ENCODE measurements at places on chromosomes 5 and 9.

GRCh38 chr5:107373549-107374263, 297.0 kb downstream of the EFNA5 start:
- DNase-seq, result no peak

DNA sequence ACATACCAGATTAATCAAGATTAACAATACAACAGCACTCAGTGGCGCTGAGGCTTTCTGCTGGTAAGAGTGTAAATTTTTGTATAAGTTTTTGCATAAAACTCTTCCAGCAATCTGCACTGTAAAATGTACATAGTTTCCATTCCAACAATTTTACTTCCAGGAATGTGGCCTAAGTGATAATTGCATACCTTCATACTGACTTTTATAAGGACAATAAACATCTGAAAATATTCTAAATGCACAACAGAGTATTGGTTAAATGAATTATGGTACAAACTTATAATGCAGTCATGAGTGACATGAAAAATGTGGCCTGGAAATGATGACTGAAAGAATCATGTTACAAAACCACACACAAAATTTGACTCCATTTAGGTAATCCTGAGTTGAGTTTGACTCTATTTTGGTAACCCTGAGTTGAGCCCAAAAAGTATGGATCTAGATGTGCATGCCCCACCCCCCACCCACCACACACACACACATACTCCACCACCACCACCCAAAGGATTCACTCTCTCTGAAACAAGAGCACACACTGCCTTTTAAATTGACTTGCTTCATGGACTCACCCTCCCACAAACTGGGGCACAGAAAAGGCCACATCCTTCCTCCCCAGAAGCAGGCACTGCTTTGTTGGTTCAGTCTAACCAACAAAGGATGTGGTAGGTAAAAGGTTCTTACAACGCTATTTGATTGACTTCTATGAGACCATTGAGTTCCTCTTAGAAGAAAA, 137.6 kb downstream of the SUSD1 start:
- DNase-seq, result peak; percentile 75

- no peak for DNase-seq
Measured at GRCh38 chr5:76737846-76738245, 21.9 kb downstream of the F2R start.

- no peak for DNase-seq
Measured at GRCh38 chr5:120919017-120919416, 454.9 kb downstream of the PRR16 start.

DNA sequence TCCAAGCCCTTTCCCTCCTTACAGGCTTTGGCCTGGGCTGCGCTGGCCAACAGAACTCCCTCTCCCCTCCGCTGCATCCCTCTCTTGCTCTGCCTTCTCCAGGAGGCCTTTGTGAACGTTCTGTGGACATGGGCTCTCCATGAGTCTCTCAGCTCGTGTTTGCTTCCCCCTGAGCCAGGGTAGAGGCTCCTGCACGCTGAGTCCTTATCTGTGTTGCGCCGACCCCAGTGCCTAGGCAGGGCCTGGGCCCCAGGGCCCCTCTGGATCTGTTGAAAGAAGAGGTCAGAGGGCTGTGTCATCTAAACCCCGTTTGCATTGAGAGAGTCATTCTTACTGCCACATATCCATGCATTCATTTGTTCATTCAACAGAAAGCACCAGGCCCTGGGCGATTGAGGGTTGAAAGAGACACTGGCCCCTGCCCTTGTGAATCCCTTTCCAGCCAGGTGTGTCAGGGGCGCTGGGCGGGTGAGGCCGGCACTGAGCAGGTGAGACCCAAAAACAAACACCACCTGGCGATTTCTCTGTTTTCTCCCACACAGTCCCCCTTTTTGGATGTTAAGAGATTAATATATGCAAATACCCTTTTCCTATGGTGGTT, 111.2 kb upstream of the IER5L start:
- DNase-seq, result no peak

DNA sequence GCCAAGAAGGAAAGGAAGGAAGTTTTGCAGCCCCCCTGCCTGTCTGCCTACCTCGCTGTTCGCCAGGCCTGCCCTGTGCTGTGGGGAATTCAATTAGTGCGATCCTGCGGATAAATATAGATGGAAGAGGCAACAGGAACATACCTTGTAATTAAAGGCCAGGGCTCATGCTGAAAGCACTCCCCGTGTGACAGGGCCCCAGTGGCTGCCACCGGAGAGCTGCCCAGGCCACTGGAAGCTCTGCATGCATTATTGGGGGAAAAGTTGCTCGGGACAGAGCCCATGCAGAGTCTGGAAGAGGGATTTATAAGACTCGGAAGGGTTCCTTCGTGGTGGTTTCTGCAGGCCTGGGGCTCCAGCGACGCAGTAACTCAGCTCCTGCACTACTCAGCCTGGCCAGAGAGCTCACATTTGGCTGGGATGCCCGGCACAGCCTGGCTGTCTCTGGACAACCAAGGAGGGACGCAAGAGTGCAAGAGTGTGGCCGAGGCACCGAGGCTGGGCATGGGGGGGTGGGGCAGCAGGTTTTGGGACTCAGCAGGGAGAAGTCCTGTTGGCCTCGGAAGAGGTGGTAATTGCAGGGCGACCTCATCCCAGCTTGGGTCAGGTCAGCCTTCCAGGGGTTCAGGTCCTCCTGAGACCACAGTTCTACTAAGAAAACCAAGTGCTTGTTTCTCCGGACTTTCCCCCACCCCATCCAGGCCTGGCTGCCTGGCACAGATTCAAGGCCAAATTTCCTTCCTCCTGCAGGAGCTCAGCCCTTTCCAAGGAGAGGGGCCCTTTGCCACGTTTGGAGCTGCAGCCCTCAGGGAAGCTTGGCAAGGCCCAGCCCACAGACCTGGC, 68.1 kb upstream of the GGTA1 start:
- no peak for DNase-seq

GRCh38 chr9:6590334-6590733, 55.2 kb downstream of the GLDC start:
- no peak for DNase-seq

GRCh38 chr9:72906810-72907209, 46.0 kb downstream of the ALDH1A1 start:
- DNase-seq, result no peak

DNA sequence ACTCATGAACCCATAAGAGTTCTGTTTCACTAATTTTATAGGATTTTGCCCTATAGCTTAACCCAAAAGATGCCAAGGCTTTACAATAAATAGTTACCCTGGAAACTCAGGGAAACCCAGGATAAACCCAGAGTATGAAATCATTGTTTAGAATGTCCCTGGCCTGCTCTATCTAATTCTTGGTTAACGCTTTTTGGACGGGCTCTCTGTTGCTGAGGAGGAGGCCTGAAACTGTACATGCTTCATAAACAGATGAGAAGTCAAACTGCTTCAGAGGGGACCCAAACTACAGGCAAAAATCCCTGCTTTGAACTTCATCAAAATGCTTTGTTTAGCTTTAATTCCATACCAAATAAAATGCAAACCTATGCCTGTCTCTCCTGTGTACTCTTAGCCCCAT, 291.9 kb downstream of the SH3GL2 start:
- DNase-seq, result no peak

- no peak for DNase-seq
Measured at GRCh38 chr5:143313298-143313852, 90.1 kb downstream of the NR3C1 start.

- DNase-seq, result no peak
Measured at GRCh38 chr5:53590759-53591158, 30.3 kb downstream of the NDUFS4 start.

GRCh38 chr9:133505186-133505830, 19.5 kb downstream of the MYMK start:
- DNase-seq, result no peak

DNA sequence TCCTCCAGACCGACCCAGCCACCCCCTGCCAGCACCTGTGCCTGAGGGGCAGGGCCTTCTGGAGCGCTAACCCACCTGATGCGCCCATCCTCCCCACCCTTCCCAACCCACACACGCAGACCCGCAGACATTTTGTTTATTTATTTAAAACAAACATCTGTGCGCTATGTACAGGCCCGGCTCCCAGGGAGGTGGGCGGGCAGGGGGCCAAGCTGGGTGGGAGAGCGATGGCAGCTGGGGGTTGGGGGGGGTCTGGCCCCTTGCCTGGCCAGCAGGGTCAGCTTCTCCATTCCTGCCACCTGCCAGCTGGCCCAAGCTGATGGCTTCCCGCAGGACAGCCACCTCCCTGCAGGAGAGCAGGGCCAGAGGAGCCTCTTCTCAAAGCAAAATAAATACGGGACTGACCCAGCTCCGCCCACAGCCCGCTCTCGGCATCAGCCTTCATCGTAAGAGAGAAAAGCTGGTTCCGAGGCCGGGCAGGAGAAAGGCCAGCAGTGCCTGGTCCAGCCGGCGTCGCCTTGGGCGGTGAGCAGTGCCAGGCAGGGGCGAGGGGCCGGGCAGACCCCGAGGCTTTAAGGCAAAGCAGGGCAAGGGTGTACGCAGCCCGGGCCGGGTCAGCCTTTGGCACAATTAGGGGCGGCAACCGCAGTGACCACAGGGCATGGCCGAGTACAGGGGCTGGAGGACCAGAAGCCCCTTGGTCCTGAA, 10.9 kb upstream of the CLIC3 start:
- no peak for DNase-seq

DNA sequence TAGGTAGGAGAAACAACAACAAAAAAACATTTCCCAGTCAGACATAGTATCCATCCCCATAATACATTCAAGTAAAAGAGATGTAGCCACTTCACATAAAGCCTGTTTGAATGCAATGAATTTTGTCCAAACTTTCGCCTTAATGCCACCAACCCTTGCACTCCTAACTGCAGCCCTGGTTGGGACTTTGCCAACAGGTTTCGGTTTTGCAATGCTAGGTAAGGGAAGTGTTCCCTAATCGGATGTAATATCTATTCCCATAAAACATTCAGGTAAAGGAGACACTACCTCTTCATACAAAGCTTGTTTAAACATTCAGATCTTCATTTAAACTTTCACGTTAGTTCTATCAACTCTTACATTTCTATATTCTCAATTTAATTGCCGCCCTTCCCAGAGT, 336.1 kb downstream of the DRD1 start:
- no peak for DNase-seq

DNA sequence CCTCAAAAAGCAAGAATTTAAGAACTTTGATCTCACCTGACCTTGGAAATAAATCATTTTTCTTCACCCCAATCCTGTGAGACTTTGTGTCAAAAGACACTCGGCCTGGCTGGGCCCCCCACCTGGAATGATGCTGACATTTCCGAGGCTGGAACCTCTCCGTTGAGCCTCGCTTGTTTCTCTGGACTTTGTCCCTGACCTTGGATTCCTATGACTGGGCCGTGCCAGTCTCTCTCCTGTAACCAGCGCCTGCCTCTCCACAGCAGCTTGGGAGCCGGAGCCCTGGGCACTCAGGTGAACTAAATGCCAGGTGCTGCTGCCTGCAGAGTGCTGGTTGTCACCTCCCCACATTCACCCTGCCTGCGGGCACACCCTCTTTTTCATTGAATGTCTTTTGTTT, 62.7 kb downstream of the RETREG1 start:
- no peak for DNase-seq

DNA sequence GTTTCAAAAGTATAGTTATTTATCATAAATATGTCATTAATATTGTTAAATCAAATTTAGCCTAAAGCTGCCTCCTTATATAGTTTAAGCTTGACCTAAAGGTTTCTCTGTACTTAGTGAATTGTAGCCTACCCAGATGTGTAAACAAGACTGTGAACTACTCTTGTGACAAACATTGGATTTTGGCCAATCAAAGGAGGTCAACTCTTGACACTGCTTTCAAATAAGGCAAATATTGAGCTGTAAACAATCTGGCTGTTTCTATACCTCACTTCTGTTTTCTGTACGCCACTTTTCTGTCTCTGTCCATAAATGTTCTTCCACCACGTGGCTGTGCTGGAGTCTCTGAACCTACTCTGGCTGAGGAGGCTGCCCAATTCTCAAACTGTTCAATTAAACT, 51.2 kb downstream of the FXN start:
- DNase-seq, result no peak

- no peak for DNase-seq
Measured at GRCh38 chr5:44952376-44952775, 143.6 kb downstream of the MRPS30 start.

- peak; percentile 41 for DNase-seq
Measured at GRCh38 chr9:136544964-136545691, 720 bp downstream of the NOTCH1 start.

GRCh38 chr9:1053282-1053621, 3.1 kb downstream of the DMRT2 start:
- DNase-seq, result no peak

DNA sequence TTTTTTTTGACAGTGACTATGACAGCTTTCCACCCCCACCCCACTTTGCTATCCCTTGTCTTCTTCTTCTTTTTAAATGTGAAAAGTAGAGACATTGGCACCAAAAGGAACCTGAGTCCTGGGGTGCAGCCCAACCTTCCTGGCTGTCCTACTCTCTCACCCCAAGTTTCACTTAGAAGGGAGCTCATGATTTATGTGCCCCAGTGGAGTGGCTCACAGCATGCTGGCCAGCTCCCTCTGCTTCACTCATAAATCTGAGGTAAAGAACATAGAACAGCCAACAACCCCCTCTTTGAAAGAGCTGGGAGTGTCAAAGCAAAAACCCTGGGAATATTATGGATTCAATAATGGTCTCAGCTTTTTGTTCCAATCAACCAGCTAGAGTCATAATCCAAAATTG, 196.3 kb upstream of the DAPK1 start:
- no peak for DNase-seq

DNA sequence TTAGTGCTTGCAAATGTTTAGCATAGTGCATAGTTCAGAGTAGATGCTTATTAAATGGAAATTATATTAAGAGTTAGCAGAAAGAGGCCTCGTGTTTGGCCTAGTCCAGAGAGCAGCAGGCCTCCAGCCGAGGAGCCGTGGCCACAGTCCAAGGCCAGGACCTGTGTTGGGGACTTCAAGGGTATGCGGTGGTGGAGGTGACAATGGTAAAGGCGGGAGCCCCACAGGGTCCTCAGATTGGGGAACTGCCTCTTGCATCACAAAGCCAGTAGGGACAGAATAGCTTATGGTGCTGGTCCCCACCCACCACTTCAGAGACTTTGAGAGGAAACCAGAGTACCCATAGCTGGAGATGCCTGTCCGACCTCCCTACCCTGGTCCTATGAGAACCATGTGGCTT, 554.6 kb upstream of the RIOK2 start:
- no peak for DNase-seq

DNA sequence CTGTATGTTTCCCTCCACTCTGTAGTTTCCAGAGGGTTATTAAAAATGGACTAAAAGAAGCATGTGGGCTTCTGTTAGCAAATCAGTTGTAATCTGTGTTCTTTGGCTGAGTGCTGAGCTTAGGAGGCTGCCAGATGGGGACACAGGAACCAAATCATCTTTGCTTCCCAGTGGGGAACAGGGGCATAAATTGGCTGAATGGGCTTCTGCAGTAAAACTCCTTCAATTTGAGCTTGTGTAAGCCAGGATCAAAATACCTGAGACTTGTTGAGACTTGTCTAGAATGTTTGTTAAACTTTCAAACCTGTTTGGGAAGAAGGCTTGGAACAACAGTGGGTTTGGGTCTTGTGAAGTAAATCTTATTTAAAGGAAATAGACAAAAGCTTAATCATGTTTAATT, 32.2 kb upstream of the TNFAIP8 start:
- DNase-seq, result no peak
